ENCODE measurements at places on chromosomes 4 and X. TPM values are rescaled to one million over a fixed set of nuclear protein-coding genes. Genes with fewer than 3 reads are reported as not detected.

DNA sequence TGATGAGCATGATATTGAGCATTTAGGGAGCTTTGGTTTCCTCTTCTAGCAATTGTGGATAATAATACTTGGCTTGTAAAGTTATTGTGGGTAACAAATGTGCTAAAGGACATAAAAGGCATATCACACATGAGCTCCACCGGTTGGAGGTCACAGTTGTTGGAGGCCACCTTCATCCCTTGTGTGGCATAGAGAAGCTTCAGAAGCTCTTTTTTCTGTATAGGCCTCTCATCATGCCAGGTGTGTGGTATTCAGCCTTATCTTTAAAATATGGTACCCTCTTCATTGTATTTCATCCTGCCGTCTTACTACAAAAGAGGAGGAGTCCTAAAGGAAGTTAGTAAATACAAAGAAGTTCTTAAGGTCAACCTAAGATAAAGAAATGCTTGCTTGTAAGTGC, 66.4 kb downstream of the HMGB2 start:
- no peaks in the 10 kb centered on the region for H3K27me3 ChIP-seq
- no peak overlapping the region for H3K27ac ChIP-seq
- DNase-seq: no peak
- peaks cover 14% of the 10 kb centered on the region for H3K4me1 ChIP-seq
- H3K4me3 ChIP-seq: no peak overlapping the region

DNA sequence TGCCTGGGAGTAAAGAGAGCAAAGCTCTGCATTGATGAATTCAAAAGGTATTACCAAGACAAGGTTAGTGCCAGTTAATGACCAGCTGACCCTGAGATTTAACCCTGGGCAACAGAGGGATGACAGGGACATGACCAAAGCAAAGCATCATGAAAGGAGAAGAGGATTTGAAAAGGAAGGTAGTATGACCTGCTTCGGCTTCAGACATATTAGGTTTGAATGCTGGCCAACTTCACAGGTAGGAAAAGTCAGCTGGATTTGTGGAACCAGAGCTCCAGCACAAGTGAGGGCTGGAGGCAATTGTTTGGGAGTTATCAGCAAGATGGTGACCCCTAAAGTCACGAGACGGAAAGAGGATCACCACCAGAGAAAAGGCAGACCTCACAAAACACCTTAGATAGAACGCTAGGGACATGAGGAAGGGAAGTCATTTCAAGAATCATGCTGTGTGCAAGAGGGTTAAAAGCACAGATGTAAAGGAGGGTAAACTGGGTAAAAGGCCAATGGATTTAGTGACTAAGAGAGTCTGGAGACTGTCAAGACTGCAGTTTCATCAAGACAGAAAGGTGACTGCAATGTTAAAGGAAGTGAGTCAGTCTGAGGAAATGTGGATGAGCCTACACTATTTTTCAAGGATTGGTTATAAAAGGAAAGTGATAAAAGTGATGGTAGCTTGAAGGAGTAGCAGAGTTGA, 45.6 kb downstream of the SH3RF1 start:
- H3K4me1 ChIP-seq: no peaks in the 10 kb centered on the region
- no peak overlapping the region for H3K27ac ChIP-seq
- no peaks in the 10 kb centered on the region for H3K36me3 ChIP-seq

GRCh38 chrX:134676436-134676835, 18.2 kb upstream of the PLAC1 start:
- no peak overlapping the region for H3K4me3 ChIP-seq
- H3K36me3 ChIP-seq: no peaks in the 10 kb centered on the region
- H3K4me1 ChIP-seq: peaks cover 3% of the 10 kb centered on the region
- H3K27ac ChIP-seq: no peak overlapping the region
- no peak for DNase-seq

- no peak overlapping the region for H3K4me3 ChIP-seq
- no peak for DNase-seq
- H3K4me1 ChIP-seq: no peaks in the 10 kb centered on the region
- no peaks in the 10 kb centered on the region for H3K36me3 ChIP-seq
- H3K27me3 ChIP-seq: no peaks in the 10 kb centered on the region
Observed at GRCh38 chr4:84877051-84877833, 89.2 kb downstream of the WDFY3 start.

DNA sequence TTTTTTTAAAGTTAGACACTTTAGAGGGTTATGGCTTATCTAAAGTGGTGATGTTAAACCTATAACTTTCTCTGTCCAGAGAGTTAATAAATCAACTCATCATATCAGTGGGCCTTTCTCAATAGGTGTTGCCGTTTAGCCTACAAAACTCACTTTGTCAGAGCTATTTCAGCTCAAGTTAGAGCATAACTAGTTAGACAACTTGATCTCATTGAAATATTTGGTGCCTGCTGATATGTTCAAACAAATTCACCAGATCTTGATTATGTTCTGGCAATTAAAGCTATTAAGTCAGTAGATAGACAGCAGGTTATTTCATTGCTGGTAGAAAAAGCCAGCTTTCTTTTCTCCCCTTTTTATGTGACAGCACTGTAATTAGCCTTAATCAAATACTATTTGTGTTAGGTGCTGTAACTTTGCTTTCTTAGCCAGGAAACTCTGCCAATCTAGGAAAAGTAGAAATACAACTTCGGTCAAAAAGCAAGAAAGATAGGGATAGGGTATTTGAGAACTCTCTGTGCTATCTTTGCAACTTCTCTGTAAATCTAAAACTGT, 191.8 kb downstream of the MAML3 start:
- DNase-seq: no peak
- peaks cover 33% of the 10 kb centered on the region for H3K27me3 ChIP-seq
- no peaks in the 10 kb centered on the region for H3K4me1 ChIP-seq
- H3K27ac ChIP-seq: no peak overlapping the region
- no peaks in the 10 kb centered on the region for H3K36me3 ChIP-seq

- no peaks in the 10 kb centered on the region for H3K36me3 ChIP-seq
- no peak for DNase-seq
- H3K4me1 ChIP-seq: no peaks in the 10 kb centered on the region
- no peak overlapping the region for H3K27ac ChIP-seq
- H3K4me3 ChIP-seq: no peak overlapping the region
Observed at GRCh38 chr4:172105918-172106317, 292.7 kb downstream of the GALNTL6 start.

DNA sequence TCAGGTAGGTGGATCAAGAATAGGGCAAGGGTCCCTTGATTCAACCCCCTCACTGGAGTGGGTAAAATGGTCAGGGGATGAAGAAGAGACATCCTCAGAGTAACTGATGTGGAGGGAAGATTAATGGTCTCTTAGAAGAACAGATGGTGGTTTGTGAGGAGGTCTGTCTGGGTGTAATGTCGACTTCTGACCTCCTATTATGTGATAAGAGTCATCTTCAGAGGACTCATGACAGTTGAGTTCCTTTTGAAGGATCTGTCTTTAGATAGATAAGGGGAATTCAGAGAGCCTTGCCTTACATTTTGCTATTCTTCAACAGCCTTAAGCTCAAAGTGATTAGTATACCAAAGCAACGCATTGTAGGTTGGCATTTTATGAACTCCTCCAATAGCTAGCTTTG, 27.1 kb upstream of the MAGEA8 start:
- DNase-seq: no peak
- H3K4me3 ChIP-seq: no peak overlapping the region
- H3K36me3 ChIP-seq: no peaks in the 10 kb centered on the region
- H3K4me1 ChIP-seq: no peaks in the 10 kb centered on the region
- H3K27me3 ChIP-seq: peaks cover 11% of the 10 kb centered on the region
- no peak overlapping the region for H3K27ac ChIP-seq

GRCh38 chr4:128322986-128323385, 35.4 kb upstream of the PGRMC2 start:
- no peaks in the 10 kb centered on the region for H3K36me3 ChIP-seq
- H3K4me3 ChIP-seq: no peak overlapping the region
- no peak for DNase-seq
- H3K4me1 ChIP-seq: no peaks in the 10 kb centered on the region
- H3K27ac ChIP-seq: no peak overlapping the region

DNA sequence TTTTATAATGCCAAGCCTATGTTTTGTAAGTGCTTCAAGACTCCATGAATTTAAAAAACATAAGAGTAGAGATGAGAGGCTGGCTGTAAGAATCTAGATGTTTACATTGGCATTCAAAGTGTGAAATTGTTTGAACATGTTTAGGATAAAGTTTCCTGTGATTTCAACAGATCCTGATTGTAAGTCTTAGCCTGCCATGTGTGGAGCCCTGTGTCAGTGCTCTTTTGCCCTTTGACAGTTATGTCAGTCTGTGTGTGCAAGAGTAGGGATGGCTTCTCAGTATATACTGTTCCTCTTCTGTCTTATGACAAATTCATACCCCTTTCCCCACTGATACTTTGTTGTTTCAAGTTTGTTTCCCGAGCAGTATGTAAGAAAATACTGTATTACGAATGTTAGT, 68.2 kb downstream of the USP9X start:
- H3K4me1 ChIP-seq: no peaks in the 10 kb centered on the region
- H3K36me3 ChIP-seq: peaks cover 22% of the 10 kb centered on the region
- DNase-seq: no peak

DNAAF6 gene
- not detected for total RNA-seq

TASL gene
- total RNA-seq: 7.0 TPM

CLGN gene
- total RNA-seq: not detected

TMEM271 gene
- total RNA-seq: not detected

USP17L22 gene
- total RNA-seq: not detected

KLB gene
- total RNA-seq: not detected

ARHGAP36 gene
- not detected for total RNA-seq

ANK2 gene
- 2.9 TPM for total RNA-seq
